ENCODE measurements at places on chromosomes 5 and 9. TPM values are rescaled to one million over a fixed set of nuclear protein-coding genes. Genes with fewer than 3 reads are reported as not detected.

DNA sequence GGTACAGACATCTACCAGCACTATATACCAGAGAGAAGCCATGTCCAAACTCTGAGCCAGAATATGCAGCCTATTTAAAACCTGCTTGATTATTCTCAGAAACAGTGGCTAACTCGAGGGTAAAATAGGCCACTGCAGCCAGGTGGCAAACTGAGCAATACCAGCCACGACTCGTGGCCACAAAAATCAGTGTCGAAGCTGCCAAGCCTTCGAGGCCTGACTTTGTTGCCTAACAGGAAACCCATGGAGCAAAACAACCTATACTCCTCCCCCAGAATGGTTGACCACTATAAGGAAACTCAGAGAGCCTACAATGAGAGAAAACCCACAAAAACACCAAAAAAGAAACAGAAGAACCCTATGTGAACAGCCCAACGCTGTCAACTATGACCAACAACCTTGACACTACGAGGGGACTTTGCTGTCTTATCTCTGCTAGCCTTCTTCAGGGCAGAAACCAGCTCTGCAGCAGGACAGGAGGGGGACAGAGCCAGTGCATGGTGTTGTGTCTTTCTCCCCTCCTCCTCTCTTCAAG is 133.8 kb downstream of the TMEM174 start:
- no peak overlapping the region for H3K4me3 ChIP-seq
- no peaks in the 10 kb centered on the region for H3K4me1 ChIP-seq
- H3K27ac ChIP-seq: no peak overlapping the region
- H3K36me3 ChIP-seq: no peaks in the 10 kb centered on the region
- DNase-seq: no peak
- H3K27me3 ChIP-seq: peaks cover 46% of the 10 kb centered on the region

DNA sequence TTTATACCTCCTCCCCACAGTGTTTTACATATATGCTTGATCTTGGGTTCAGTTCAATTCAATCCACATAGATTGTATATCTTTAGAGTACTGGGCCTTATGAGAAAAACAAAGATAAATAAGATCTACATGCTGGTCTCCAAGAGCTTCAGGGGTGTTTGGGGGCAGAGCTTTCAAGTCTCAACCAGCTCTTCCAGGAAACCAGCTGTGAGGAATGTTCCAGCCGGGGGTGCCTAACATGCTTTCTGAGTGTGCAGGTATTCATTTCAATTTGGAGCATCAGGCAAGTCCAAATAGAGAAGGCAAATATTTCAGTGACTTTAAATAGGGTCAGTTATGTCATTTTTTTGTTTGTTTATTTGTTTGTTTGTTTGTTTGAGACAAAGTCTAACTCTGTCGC is 5.7 kb upstream of the RAPGEF1 start:
- peaks cover 6% of the 10 kb centered on the region for H3K4me1 ChIP-seq
- no peaks in the 10 kb centered on the region for H3K36me3 ChIP-seq

DNA sequence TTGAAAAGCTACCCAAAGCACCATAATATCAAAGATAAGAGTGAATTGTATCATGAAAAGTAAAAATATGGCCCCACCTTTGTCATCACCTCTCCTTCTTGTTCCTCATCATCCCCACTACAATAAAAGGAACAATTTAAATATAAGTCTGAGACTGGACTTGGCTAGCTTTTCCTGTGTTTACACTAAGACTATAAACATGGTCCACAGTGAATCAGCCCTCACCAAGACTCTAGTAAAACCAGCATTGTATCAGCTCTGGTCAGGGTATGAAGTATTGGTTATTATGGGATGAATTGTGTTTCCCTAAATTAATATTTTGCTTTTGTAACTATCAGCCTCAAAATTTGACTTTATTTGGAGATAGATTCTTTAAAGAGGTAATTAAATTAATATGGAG is 105.4 kb downstream of the SLC25A46 start:
- no peaks in the 10 kb centered on the region for H3K27me3 ChIP-seq
- no peaks in the 10 kb centered on the region for H3K36me3 ChIP-seq
- no peak overlapping the region for H3K27ac ChIP-seq
- H3K4me3 ChIP-seq: no peak overlapping the region
- no peak for DNase-seq

GRCh38 chr9:114432323-114433067 is 44.7 kb upstream of the AKNA start:
- H3K4me1 ChIP-seq: no peaks in the 10 kb centered on the region
- H3K4me3 ChIP-seq: no peak overlapping the region
- no peaks in the 10 kb centered on the region for H3K27me3 ChIP-seq
- no peak overlapping the region for H3K27ac ChIP-seq
- no peak for DNase-seq

DNA sequence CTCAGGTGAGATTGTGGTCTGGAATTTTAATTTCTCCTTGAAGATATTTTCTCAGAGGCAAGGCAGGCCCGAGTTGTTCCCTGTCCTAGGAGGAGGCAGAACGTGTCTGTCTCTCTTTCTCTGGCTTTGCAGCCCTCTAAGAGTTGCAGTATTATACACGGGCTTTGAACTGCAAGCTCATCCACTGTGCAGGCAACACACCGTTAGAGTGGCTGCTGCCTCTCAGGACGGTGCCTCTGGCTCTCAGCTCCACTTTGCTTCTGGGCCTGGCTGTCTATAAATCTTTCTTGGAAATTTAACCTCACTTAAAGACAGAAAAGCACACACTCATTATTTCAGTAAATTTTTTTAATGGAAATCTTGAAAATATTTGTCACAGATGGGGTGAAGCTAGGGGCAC is 170.1 kb upstream of the ADCY2 start:
- H3K4me3 ChIP-seq: no peak overlapping the region
- DNase-seq: no peak
- H3K4me1 ChIP-seq: no peaks in the 10 kb centered on the region
- H3K27ac ChIP-seq: no peak overlapping the region
- no peaks in the 10 kb centered on the region for H3K36me3 ChIP-seq
- H3K27me3 ChIP-seq: no peaks in the 10 kb centered on the region

DNA sequence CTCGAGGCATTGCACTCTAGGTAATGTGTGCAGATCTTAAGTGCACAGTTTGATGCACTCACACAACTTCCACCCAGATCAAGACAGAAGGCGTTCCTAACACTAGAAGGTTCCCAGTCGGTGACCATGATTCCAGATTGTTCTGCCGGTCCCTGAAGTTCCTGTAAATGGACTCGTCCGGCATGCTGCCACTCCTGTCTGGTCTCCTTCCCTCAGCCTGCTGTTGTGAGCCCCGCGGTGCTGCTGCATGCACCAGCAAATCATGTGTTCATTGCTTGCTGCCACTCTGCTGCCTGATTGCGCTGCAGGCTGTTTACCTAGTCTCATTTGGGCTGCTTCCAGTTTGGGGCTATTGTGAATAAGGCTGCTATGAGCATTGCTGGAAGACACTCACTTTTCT is 11.5 kb downstream of the STKLD1 start:
- H3K36me3 ChIP-seq: no peaks in the 10 kb centered on the region
- H3K4me1 ChIP-seq: no peaks in the 10 kb centered on the region

CDC20B gene
- 0.20 TPM for total RNA-seq

DMAC1 gene
- 37.4 TPM for total RNA-seq

GRCh38 chr9:4167728-4168127 is 132.1 kb downstream of the GLIS3 start:
- H3K36me3 ChIP-seq: no peaks in the 10 kb centered on the region
- H3K27ac ChIP-seq: no peak overlapping the region
- H3K27me3 ChIP-seq: no peaks in the 10 kb centered on the region
- no peaks in the 10 kb centered on the region for H3K4me1 ChIP-seq
- DNase-seq: no peak

DNA sequence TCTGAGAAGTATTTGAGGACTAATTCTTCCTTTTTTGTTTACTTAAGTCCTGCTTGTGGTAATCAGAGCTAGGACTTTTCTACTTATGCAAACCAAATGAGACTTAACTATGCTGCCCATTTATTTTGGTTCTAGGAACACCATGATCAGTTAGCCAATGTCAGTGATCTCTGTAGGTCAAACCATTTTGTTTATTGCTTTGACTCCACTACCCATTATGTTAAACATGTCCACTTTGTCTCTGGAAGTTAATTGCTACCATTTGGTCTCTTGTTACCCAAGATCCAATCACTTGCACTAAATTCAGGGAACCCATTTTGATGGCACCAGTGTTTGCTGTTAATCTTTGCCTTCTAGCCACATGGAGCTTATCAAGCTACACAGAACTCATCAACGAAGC is 161.9 kb downstream of the CCDC171 start:
- no peaks in the 10 kb centered on the region for H3K27me3 ChIP-seq
- no peak overlapping the region for H3K4me3 ChIP-seq
- no peak for DNase-seq
- no peaks in the 10 kb centered on the region for H3K36me3 ChIP-seq
- H3K4me1 ChIP-seq: no peaks in the 10 kb centered on the region

GRCh38 chr9:128164307-128164885 is 4.3 kb downstream of the BBLN start:
- peaks cover 46% of the 10 kb centered on the region for H3K36me3 ChIP-seq
- no peak overlapping the region for H3K27ac ChIP-seq
- H3K4me3 ChIP-seq: no peak overlapping the region
- no peaks in the 10 kb centered on the region for H3K27me3 ChIP-seq
- DNase-seq: no peak
- peaks cover 23% of the 10 kb centered on the region for H3K4me1 ChIP-seq

HMCN2 gene
- 7.3 TPM for total RNA-seq

DNA sequence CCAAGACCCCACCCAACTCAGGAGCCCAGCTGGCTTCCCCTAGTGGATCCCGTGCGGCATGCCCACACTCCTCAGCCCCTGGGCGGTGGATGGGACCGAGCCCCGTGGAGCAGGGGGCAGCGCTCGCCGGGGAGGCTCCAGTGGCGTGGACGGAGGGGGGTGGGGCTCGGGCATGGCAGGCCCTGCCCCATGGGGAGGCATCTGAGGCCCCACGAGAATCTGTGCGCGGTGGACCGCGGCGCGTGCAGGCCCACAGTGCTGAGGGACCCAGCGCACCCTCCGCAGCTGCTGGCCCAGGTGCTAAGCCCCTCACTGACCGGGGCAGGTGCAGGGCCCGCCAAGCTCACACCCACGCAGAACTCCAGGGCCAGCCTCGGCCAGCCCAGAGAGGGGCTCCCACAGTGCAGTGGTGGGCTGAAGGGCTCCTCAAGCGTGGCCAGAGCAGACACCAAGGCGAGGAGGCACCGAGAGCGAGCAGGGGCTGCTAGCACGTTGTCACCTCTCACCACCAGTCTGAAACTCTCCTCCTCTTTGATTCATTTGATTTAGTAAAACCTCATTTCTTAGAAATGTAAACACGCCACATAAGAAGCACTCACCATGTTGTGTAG is 25.6 kb downstream of the RNF130 start:
- H3K4me3 ChIP-seq: no peak overlapping the region
- no peak overlapping the region for H3K27ac ChIP-seq
- no peaks in the 10 kb centered on the region for H3K27me3 ChIP-seq
- no peak for DNase-seq
- peaks cover 7% of the 10 kb centered on the region for H3K4me1 ChIP-seq
- H3K36me3 ChIP-seq: no peaks in the 10 kb centered on the region

C1QTNF3 gene
- total RNA-seq: 12.0 TPM

SPINK1 gene
- total RNA-seq: not detected

DNA sequence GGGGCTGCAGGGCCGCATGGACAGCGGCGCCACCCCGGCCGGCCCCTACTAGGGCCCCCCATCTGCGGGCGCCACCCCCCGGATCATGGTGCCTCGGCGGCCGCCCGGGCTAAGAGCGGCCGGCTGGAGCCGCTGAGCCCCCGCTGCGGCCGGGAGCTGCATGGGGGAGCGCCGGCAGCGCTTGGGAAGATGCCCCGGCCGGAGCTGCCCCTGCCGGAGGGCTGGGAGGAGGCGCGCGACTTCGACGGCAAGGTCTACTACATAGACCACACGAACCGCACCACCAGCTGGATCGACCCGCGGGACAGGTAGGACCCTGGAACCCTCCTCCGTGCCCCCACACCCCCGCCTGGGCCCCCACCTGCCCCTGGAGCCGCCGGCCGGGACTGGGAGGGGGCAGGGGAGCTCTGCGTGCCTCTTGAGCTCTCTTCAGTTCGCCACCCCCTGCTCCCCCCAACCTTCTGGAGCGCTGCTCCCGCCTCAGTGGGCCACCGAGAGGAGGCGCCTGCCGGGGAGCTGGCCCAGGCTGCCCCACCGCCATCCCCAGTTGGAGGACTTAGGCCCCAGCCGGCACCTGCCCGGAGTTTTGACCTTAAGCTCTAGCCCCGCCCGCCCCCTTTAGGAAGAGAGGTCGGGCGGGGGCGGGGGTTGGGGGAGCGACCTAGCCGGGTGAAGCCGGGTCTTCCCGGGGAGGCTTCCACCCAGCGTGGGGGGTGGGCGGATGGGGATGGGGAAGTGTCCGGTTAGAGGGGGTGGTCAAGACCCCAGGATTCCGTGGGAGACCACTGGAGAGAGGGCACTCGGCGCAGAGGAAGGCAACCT is 730 bp downstream of the WWC1 start:
- peak overlapping the region; percentile 39 for H3K27ac ChIP-seq
- H3K27me3 ChIP-seq: no peaks in the 10 kb centered on the region
- no peaks in the 10 kb centered on the region for H3K36me3 ChIP-seq
- no peak for DNase-seq

- H3K4me1 ChIP-seq: peaks cover 3% of the 10 kb centered on the region
- no peaks in the 10 kb centered on the region for H3K36me3 ChIP-seq
- H3K27ac ChIP-seq: no peak overlapping the region
- DNase-seq: no peak
- H3K27me3 ChIP-seq: no peaks in the 10 kb centered on the region
- H3K4me3 ChIP-seq: no peak overlapping the region
These were observed 74.1 kb upstream of the SH3PXD2B start for GRCh38 chr5:172528440-172528839.

- no peaks in the 10 kb centered on the region for H3K36me3 ChIP-seq
- H3K27ac ChIP-seq: no peak overlapping the region
- H3K27me3 ChIP-seq: no peaks in the 10 kb centered on the region
- peaks cover 9% of the 10 kb centered on the region for H3K4me1 ChIP-seq
- DNase-seq: peak; percentile 85
These were observed 491.1 kb downstream of the ENC1 start for GRCh38 chr5:74149395-74149794.

DNA sequence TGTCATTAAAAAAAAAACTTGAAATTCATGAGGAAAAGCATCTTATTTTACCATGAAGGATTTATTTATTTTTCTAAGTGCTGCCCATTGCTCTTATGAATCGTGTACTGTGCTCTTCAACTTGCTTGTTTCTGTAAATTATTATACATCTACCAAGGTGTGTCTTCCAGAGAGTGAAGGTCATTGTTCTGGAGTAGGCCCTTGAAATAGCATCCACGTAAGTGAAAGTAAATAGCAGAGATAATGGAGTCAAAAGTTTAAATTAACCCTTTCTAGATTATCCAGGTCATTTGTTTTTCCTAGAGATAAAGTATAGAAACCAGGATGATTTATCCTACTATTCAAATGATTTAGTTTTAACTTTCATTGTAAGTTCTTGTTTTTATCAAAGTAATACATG is 473.1 kb downstream of the DIRAS2 start:
- H3K4me3 ChIP-seq: no peak overlapping the region
- DNase-seq: no peak
- H3K4me1 ChIP-seq: peaks cover 12% of the 10 kb centered on the region
- no peak overlapping the region for H3K27ac ChIP-seq
- H3K36me3 ChIP-seq: no peaks in the 10 kb centered on the region

DNA sequence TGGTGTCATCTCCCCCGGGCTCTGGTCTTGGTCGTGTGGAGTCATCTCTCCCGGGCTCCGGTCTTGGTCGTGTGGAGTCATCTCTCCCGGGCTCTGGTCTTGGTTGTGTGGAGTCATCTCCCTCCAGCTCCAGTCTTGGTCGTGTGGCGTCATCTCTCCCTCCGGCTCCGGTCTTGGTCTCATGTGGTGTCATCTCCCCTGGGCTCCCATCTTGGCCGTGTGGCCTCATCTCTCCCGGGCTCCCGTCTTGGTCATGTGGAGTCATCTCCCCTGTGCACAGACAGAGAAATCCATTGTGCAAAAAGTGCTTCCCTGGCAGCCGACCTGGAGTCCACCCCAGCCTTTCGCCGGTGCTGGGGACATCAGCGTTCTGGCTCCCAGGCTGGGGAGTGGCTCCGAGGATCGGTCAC is 91.1 kb upstream of the CACNA1B start:
- no peak overlapping the region for H3K27ac ChIP-seq
- H3K4me1 ChIP-seq: peaks cover 4% of the 10 kb centered on the region
- peaks cover 77% of the 10 kb centered on the region for H3K36me3 ChIP-seq
- H3K27me3 ChIP-seq: no peaks in the 10 kb centered on the region
